ENCODE measurements at places on chromosomes 2 and 18. TPM values are rescaled to one million over a fixed set of nuclear protein-coding genes. Genes with fewer than 3 reads are reported as not detected.

DNA sequence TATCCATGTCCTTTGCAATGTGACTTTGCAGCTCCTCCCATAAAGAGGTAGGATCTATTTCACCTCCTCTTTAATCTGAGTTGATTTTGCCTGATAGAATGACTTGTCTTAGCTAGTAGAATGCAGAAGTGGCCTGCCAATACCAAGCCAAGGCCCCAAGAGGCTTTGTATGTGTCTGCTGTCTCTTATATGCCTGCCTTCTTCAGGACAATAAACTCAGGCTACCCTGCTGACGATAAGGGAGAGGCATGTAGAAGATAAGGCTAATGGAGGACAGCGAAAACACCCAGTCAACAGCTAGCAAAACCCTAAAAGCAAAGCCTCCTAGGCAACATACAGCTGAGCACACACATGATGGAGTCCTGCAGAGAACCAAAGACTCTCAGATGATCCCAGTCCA is 1.8 kb upstream of the ZC3H8 start:
- H3K4me3 ChIP-seq = no peak overlapping the region
- H3K27ac ChIP-seq = no peak overlapping the region
- no peak for DNase-seq
- H3K36me3 ChIP-seq = no peaks in the 10 kb centered on the region
- H3K4me1 ChIP-seq = no peaks in the 10 kb centered on the region

GRCh38 chr2:230217424-230217823 is 2.4 kb downstream of the SP110 start:
- H3K4me3 ChIP-seq = no peak overlapping the region
- DNase-seq = no peak
- H3K36me3 ChIP-seq = peaks cover 4% of the 10 kb centered on the region

DNA sequence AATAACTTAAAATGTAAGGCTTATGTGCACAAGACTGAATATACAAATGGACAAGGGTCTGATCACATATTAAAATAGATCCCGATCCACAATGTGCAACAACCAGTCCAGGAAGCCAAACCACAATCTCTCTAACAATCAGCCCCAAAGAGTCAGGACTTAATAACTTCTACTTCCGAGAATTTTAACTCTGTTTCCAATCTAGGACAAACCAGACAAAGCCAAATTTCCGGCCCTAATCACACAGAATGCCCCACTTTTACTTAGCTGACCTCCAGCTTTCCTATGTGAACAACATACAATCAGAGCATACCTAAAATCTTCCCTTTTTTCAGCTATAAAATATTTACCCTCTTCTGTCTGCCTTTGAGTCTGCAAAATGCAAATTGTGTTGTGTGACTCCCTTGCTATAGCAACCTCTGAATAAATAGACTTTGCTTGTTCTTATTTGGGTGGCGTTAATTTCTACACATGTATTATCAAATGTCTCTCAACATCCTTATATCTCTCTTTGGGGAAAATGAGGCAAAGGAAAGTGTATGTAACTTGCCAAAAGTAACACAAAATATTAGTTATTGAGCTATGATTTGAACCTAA is 381.9 kb upstream of the MC4R start:
- H3K27ac ChIP-seq = no peak overlapping the region
- no peaks in the 10 kb centered on the region for H3K27me3 ChIP-seq
- no peak overlapping the region for H3K4me3 ChIP-seq
- DNase-seq = no peak
- H3K36me3 ChIP-seq = no peaks in the 10 kb centered on the region

The PIAS2 gene
- 29.0 TPM for total RNA-seq

- no peaks in the 10 kb centered on the region for H3K36me3 ChIP-seq
- DNase-seq = no peak
- H3K4me1 ChIP-seq = no peaks in the 10 kb centered on the region
- no peak overlapping the region for H3K27ac ChIP-seq
These were observed 71.4 kb upstream of the FAM98A start for GRCh38 chr2:33670392-33670937.
